ENCODE measurements at places on chromosomes 5 and 9. TPM values are rescaled to one million over a fixed set of nuclear protein-coding genes. Genes with fewer than 3 reads are reported as not detected.

GRCh38 chr5:72242796-72243475 is 77.1 kb downstream of the MRPS27 start:
- DNase-seq, result no peak

GRCh38 chr5:43687275-43687674 is 84.3 kb downstream of the NNT start:
- DNase-seq, result no peak

DNA sequence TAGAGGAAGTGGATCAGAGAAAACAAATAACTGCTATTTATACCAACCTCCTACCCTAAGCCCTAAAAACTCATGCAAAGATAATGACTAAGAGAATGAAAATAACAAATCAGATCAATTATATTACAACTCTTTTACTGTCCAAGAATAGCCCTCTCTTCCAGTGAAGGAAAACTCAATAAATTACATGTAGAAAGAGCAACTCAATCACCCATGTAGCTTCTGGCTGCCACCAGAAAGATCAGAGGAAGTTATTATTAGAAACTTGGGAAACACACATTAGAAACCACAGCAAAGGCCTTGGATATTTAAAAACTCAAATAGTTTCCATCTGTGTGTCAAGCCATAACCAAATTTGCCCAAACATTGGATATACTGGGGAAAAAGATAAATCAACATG is 134.0 kb upstream of the TARS1 start:
- DNase-seq, result no peak

- DNase-seq, result no peak
Measured at GRCh38 chr9:124105266-124105665, 93.7 kb downstream of the LHX2 start.

The TAF1L gene
- total RNA-seq, result not detected

Measured in Calu3 (cell line).